ENCODE measurements at places on chromosomes 13 and 19. TPM values are rescaled to one million over a fixed set of nuclear protein-coding genes. Genes with fewer than 3 reads are reported as not detected.

GRCh38 chr13:105552078-105552477 is 983.4 kb downstream of the EFNB2 start:
- H3K36me3 ChIP-seq: no peaks in the 10 kb centered on the region
- no peak overlapping the region for H3K27ac ChIP-seq
- no peaks in the 10 kb centered on the region for H3K27me3 ChIP-seq
- H3K4me3 ChIP-seq: no peak overlapping the region

- no peak for DNase-seq
- H3K4me3 ChIP-seq: no peak overlapping the region
- H3K27me3 ChIP-seq: no peaks in the 10 kb centered on the region
- no peaks in the 10 kb centered on the region for H3K4me1 ChIP-seq
- no peaks in the 10 kb centered on the region for H3K36me3 ChIP-seq
Measured at GRCh38 chr13:27161980-27162379, 9.6 kb downstream of the USP12 start.

- no peaks in the 10 kb centered on the region for H3K27me3 ChIP-seq
- no peak overlapping the region for H3K27ac ChIP-seq
- no peaks in the 10 kb centered on the region for H3K36me3 ChIP-seq
Measured at GRCh38 chr19:45876411-45877197, 9.3 kb downstream of the IRF2BP1 start.

DNA sequence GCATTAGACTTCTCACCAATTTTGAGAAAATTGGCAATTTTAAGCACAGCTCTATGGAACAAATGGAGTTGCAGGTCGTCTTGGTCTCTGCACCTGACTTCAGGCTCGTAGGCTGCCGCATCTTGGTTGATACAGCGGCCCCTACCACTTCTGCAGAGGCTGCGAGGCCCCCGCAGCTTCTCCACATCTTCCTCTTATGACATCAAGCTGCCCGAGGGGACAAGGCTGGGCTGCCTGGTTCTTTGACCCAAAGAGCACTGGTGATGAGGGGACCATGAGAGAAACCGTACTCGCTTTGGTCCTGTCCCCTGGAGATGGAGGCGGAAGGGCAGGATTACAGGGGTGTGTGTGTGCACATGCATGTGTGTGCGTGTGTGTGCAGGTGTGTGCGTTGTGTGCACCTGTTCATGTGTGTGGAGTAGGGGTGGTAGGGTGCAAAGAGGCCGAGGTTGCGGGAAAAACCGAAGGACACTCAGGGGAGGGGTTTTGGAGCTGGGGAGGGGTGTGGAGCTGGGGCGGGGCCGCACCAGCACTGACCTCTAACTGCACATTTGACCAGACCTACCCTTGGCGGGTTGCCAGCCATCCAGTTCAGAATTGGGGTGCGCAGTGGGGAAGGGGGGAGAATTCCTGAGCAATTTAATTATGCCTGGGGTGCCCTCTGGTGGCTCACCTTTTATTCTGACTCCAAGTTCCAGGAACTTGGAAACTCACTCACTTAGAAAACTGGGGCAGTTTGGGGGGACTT is 65.1 kb upstream of the ARHGEF7 start:
- no peaks in the 10 kb centered on the region for H3K27me3 ChIP-seq
- H3K4me3 ChIP-seq: no peak overlapping the region
- H3K27ac ChIP-seq: no peak overlapping the region
- H3K36me3 ChIP-seq: no peaks in the 10 kb centered on the region
- peaks cover 6% of the 10 kb centered on the region for H3K4me1 ChIP-seq

- no peak overlapping the region for H3K27ac ChIP-seq
- no peaks in the 10 kb centered on the region for H3K27me3 ChIP-seq
- no peaks in the 10 kb centered on the region for H3K4me1 ChIP-seq
- H3K36me3 ChIP-seq: no peaks in the 10 kb centered on the region
- no peak overlapping the region for H3K4me3 ChIP-seq
Measured at GRCh38 chr13:78317030-78317429, 286.3 kb downstream of the POU4F1 start.

GRCh38 chr13:73268306-73268705 is 209.5 kb downstream of the KLF5 start:
- no peak overlapping the region for H3K4me3 ChIP-seq
- DNase-seq: no peak
- no peaks in the 10 kb centered on the region for H3K4me1 ChIP-seq

GRCh38 chr19:720345-721160 is 11.8 kb downstream of the PALM start:
- no peaks in the 10 kb centered on the region for H3K4me1 ChIP-seq
- no peak for DNase-seq
- no peak overlapping the region for H3K27ac ChIP-seq
- no peak overlapping the region for H3K4me3 ChIP-seq

GRCh38 chr19:30364866-30365800 is 7.1 kb upstream of the ZNF536 start:
- H3K4me3 ChIP-seq: no peak overlapping the region
- H3K27me3 ChIP-seq: no peaks in the 10 kb centered on the region
- no peaks in the 10 kb centered on the region for H3K4me1 ChIP-seq
- DNase-seq: no peak

DNA sequence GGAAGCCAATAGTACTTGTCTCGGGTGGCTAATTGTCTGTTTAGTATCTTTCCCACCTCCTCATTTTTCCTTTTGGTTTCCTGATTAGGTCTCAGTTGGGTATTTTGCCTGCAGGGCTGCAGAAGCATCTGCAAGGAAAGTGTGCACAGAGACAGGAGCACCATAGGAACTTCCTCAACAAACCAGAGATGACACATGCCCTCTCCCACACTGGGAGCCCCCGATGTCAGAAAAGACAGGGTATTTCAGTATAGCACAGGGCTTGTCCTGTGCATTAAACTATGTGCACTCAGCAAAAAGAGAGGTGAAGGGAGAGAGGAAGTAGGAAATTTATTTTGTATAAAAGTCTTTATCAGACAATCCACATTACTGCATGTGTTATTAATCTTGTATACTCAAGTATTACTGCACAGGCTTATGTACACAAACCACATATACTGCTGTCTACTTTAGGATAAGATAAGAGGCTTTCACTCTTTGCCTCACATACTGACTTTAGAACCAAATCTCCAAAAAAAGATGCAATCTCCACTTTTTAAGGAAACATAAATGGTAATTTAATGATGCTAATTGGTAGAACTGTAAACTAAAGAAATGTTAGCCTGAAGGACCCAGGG is 501.0 kb downstream of the FOXO1 start:
- H3K4me3 ChIP-seq: no peak overlapping the region
- no peak overlapping the region for H3K27ac ChIP-seq
- no peaks in the 10 kb centered on the region for H3K27me3 ChIP-seq
- H3K36me3 ChIP-seq: no peaks in the 10 kb centered on the region

GRCh38 chr13:99636728-99637353 is 135.6 kb downstream of the TM9SF2 start:
- DNase-seq: no peak
- no peaks in the 10 kb centered on the region for H3K36me3 ChIP-seq
- no peak overlapping the region for H3K27ac ChIP-seq
- H3K4me3 ChIP-seq: no peak overlapping the region
- H3K27me3 ChIP-seq: no peaks in the 10 kb centered on the region
- no peaks in the 10 kb centered on the region for H3K4me1 ChIP-seq

DNA sequence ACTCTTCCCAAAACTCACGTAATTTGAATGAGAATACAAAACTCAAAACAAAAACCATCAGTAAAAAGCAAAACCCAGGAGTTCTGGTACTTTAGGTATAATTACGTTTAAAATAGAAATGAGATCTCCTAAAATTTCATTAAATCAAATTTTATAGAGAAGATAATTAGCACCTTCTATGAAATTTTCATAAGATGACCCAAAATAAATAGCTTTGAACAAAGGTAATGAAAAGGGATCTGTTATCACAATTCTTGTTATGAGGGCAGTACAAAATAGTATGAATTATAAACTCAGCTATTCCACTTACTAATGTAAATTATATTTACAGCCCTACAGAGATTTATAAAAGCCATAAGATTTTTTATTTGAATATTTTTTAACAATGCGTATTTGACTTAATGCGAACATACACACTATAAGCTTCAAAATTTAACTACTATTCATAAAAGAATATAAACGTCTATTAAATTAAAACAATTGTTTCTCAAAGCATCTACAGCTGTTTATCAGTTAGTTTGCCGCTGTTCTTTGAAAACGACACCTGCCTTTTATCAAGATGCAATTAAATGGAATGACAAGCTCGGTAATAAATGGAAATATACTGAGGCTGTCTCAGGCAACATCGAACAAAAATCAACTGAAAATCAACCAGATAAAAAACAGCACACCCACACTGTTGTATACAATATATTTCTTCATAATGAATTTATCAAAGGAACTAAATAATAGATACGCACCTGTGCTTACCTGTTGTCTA is 63.8 kb downstream of the KCNRG start:
- peak overlapping the region; percentile 89 for H3K27ac ChIP-seq
- H3K27me3 ChIP-seq: no peaks in the 10 kb centered on the region
- peak overlapping the region; percentile 78 for H3K4me3 ChIP-seq
- peaks cover 8% of the 10 kb centered on the region for H3K4me1 ChIP-seq
- H3K36me3 ChIP-seq: no peaks in the 10 kb centered on the region

- H3K36me3 ChIP-seq: no peaks in the 10 kb centered on the region
- H3K27me3 ChIP-seq: no peaks in the 10 kb centered on the region
- no peak overlapping the region for H3K27ac ChIP-seq
- no peak for DNase-seq
Measured at GRCh38 chr13:45861322-45861721, 9.8 kb upstream of the SIAH3 start.

GRCh38 chr13:82221621-82222020 is 1660.7 kb downstream of the SLITRK1 start:
- no peaks in the 10 kb centered on the region for H3K27me3 ChIP-seq
- H3K4me1 ChIP-seq: no peaks in the 10 kb centered on the region
- H3K27ac ChIP-seq: no peak overlapping the region
- no peak overlapping the region for H3K4me3 ChIP-seq
- no peak for DNase-seq

- H3K4me1 ChIP-seq: no peaks in the 10 kb centered on the region
- H3K27me3 ChIP-seq: no peaks in the 10 kb centered on the region
- no peak overlapping the region for H3K27ac ChIP-seq
Measured at GRCh38 chr13:113804017-113804702, 45.1 kb downstream of the TMEM255B start.

- no peak for DNase-seq
- no peaks in the 10 kb centered on the region for H3K36me3 ChIP-seq
- H3K4me3 ChIP-seq: no peak overlapping the region
- H3K27ac ChIP-seq: no peak overlapping the region
Measured at GRCh38 chr19:13598098-13598497, 91.8 kb upstream of the CACNA1A start.

- no peak for DNase-seq
- H3K27me3 ChIP-seq: no peaks in the 10 kb centered on the region
- H3K4me1 ChIP-seq: no peaks in the 10 kb centered on the region
- H3K36me3 ChIP-seq: peaks cover 14% of the 10 kb centered on the region
Measured at GRCh38 chr19:48123907-48124651, 13.5 kb upstream of the PLA2G4C start.

DNA sequence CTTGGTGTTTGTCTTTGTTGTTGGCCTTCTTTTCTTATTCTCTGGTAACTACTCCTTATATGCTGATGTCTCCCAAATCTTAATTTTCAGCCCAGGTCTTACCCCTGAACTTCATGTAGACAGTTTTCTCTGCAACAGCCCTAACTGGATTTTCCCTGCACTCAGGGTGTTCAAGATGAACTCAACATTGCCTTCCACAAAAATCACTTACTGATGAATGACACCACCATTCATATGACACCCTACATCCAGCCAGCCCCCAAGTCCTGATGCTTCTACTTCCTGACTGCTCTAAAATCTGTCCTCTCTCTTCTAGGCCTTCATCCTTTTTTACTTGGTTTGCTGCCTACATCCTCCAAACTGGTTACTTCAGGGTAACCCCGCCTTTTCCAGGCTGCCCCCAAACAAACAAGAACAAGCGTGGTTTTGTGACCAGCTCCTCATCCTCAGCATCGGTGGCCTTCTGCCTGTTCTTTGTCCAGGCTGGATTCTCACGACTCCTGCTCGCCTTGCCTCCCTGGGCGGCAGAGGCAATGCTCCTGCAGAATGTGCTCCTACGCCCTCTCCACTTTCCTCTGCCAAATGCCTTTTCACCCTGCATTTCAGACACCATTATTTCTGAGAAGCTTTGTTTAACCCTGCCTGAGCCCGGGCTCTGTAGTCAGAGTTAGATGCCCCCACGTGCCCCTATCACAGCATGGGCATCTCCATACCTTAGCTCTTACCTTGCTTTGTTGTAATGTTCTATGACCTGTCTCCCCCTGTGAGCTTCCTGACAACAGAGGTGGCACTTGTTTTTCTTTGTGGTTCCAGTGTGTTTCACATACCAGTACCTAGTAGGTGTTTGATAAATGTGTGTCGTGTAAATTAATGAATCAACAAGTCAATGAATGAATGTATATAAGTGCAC is 61.8 kb downstream of the WDFY2 start:
- no peaks in the 10 kb centered on the region for H3K36me3 ChIP-seq
- no peak for DNase-seq
- H3K4me1 ChIP-seq: no peaks in the 10 kb centered on the region
- H3K27me3 ChIP-seq: no peaks in the 10 kb centered on the region
- no peak overlapping the region for H3K27ac ChIP-seq

DNA sequence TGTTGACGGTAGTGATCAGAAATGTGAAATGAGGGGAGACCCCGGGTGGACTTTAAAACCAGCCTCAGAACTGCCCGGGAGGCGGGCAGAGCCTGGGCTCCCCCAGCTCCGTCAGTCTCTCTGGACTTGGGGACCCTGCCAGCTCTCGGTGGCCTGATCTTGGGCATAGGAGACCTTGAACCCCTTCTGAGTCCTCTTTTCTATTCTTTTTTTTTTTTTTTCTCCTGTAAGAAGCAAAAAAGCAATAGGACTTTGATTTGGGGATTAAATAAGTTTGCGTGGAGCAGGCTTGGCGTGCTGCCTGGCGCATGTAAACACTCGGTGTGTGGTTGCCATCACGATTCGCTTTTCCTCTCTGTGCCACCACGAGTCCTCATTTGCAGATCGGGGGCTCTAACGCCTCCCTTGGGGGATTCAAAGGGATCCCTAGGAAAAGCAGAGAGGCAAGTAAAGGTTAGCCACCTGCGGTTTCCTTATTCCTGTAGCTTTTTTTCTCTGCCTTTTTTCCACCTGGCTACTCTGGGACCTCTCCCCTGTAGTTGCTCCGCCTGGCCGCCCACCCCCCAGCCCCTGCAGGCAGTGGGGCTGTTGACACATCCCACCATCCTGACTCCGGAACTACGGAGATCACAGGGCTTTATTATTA is 1.3 kb downstream of the SAFB start:
- no peaks in the 10 kb centered on the region for H3K27me3 ChIP-seq
- DNase-seq: no peak
- H3K4me3 ChIP-seq: peak overlapping the region; percentile 96

Gene SKA3
- not detected for total RNA-seq

Gene NLRP5
- not detected for total RNA-seq

Gene THAP8
- total RNA-seq: not detected

Gene IZUMO2
- total RNA-seq: not detected

Gene RTBDN
- not detected for total RNA-seq

Gene S1PR4
- total RNA-seq: 4.9 TPM

Gene TUBA3C
- total RNA-seq: not detected
